ENCODE measurements at places on chromosomes 12 and 14.

DNA sequence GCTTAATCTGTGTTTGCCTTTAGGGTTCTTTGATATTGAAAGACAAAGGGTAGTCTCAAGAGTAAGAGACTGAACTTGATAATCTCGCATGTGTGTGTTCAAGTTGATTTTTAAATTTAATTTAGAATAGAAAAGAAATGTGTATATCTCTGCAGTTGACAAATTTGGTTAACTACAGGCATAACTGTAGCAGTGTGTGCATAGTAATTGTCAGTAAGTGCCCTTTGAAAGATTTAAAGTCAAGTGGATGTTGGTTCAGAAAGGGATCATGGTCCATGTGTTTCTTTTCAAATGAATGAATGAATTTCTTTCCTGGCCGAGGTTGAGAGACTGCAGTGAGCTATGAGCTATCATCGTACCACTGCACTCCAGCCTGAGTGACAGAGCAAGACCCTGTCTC, 49.9 kb upstream of the DYRK2 start:
- no peak for DNase-seq

DNA sequence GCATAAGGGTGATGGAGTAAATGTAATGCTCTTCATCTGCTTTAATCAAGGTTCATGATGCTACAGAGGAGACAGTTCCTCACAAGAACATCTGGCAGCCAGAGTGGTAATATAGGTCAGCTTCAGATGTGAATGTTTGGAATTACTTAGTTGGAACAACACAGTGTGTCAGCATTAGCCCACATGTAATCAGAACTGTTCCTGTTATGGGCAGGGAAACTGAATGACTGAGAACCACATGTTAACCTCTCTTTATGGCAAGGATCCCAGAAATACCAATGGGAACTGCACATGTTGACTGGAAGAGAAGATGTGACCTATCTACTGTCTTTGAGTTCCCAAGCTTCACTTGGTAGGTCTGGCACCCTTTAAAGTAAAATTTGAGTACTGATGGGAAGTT, 390.1 kb upstream of the PDE3A start:
- DNase-seq = peak; percentile 93

DNA sequence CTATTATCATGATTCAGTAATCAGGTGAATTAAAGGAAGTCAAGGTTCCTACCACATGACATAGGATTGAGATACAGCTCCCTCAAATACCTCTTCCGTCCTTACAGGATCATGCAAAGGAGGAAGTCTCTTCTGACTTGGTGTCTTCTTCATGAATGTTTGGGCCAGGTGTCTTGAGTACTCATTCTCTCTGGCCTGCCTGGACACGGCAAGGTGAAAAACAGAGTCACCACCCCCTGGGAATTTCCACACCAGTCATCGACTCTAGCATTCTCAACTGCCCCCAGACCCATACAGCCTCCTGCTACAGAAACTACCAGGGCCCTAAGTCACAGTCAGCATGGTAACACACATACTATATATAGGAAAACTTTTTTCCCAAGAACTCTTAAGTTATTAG, 44.9 kb upstream of the LTBP2 start:
- no peak for DNase-seq

DNA sequence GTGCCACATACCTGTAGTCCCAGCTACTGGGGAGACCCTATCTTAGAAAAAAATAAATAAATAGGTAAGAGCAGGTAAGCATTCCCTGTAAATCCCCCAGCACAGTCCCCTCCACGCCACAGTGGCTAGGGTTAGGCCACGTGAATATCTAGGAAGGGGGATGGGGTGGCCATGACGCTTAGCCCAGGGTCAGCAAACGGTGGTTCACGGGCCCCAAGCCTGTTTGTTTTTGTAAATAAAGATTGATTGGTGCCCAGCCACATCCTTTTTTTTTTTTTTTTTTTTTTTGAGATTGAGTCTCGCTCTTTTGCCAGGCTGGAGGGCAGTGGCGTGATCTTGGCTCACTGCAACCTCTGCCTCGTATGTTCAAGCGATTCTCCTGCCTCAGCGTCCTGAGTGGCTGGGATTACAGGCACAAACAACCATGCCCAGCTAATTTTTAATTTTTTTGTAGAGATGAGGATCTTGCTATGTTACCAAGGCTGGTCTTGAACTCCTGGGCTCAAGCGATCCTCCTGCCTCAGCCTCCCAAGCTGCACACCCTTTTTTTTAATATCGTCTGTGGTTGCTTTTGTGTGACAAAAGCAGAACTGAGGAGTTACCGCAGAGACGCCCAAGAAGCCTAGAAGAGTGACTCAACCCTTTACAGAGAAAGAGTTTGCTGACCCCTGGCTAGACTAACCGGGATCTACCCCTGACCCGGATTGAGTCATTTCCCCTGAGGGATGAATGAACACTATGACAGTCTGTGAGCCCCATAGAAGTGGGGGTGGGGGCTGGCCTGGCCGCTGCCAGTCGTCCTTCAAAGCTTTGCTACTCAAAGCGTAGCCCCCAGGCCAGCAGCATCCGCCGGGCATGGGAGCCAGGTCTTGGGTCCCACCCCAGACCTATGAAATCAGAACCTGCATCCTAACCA, 113.7 kb upstream of the NCOR2 start:
- no peak for DNase-seq

GRCh38 chr14:89900802-89901201, 53.7 kb downstream of the EFCAB11 start:
- no peak for DNase-seq

GRCh38 chr12:24966951-24967564, 18.2 kb upstream of the BCAT1 start:
- DNase-seq = no peak

DNA sequence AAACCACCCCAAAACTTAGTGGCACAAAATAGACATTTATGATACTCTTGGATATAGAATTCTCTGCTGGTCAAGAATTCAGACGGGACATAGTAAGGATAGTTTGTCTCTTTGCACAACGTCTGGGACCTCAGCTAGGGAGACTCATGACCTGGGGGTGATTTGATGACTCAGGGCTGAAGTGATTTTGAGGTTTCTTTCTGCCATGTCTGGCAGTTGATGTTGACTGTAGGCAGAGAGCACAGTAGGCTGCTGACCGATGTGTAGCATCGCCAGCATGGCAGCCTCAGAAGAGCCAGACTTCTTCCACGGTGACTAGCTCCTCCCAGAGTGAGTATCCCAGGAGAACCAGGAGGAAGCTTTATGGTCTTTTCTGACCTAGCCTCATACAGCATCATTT, 88.9 kb upstream of the FRMD6 start:
- DNase-seq = no peak

GRCh38 chr14:96629558-96630222, 127.5 kb downstream of the PAPOLA start:
- DNase-seq = no peak

DNA sequence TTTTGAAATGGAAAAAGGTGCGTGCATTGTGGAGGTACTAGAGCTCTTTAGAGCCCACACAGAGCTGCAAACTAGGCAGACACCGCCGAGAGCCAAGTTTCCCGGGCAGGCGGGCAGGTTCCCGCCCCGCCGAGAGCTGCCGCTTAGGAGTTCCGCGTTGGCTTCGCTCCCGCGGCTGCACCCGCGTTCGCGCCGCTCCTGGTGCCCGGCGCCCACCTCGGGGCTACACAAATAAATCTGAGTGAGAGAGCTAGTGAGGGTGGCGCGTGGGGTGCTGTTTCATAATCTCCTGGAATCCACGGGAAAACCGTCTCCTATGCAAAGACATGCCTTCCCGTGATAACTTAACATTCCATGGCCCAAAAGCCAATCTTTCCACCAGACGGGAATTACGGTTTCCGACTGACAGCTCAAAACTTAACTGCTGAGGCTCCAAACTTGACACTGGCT, 645 bp downstream of the KITLG start:
- no peak for DNase-seq

GRCh38 chr12:104549815-104550480, 93.2 kb downstream of the CHST11 start:
- no peak for DNase-seq

DNA sequence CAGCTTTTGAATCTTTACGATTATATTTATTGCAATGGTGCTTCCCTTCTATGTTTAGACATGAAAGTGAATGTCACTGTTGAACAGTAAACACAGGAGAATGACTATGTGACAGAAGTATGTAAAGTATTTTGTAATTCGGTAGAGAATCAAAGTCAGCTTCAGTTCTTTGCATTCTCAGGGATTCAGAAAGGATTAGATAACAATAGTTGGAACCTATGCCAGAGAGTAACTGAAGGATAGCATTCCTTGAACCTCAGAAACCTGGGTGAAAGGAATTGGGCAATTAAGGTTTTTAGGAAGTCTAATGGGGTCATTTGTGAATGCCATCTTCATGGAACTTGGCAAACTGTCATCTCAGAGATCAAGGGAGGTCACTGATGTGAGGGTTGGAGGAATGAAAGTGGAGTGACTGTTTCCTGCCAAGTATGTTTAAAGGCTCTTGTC, 305.3 kb upstream of the DDHD1 start:
- no peak for DNase-seq

GRCh38 chr14:37037636-37038387, 134.6 kb downstream of the SLC25A21 start:
- DNase-seq = no peak

- DNase-seq = no peak
Observed at GRCh38 chr14:44863271-44863670, 98.5 kb downstream of the KLHL28 start.

DNA sequence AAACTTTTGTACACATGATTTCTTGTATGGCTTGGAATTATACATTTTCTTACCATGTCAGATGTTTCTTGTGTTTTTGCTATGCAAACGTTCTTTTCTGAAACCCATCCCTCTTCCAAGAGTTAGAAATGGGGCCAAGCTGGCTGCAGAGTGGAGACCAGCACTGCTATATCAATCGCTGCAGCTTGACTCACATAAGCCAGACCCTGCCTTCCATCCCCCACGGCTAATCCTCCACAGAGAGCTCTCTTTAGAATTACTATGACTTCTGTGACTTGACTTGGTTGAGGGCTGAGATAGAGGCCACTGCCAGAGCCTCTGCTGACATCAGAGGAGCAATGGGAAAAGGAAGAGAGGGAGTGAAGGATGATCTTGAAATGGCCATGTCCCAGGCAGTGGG, 147.9 kb downstream of the DACT1 start:
- no peak for DNase-seq

DNA sequence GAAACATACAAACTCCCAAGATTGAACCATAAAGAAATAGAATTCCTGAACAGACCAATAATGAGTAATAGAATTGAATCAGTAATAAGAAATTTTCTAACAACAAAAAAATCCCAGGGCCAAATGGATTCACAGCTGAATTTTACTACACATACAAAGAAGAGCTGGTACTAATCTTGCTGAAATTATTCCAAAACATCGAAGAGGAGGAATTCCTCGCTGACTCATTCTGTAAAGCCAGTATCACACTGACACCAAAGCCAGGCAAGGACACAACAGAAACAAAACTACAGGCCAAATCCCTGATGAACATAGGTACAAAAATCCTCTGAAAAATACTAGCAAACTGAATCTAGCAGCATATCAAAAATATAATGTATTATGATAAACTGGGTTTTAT, 367.8 kb upstream of the CLEC14A start:
- DNase-seq = no peak

GRCh38 chr12:27711967-27712366, 1.3 kb downstream of the MRPS35 start:
- DNase-seq = no peak

DNA sequence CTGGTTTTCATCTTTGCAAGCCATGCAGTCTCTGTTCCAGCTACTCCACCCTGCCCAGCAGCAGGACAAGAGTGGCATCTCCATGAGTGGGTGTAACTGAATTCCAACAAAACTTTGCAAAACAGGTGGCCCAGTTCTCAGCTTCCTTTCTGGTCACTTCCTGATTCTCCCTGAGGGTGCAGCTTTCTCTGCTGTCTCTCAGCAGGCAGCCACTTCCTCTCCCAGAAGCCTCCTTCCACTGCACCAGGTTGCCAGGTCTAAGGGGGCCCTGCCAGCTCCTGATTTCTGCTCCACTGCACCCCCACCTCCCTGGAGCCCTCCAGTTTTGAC, 341.0 kb upstream of the FKBP4 start:
- DNase-seq = no peak

- no peak for DNase-seq
Observed at GRCh38 chr12:119614705-119615104, 21.1 kb downstream of the TMEM233 start.

- no peak for DNase-seq
Observed at GRCh38 chr14:52650774-52651173, 44.6 kb downstream of the ERO1A start.

All from fibroblast of the conjunctiva (primary cell).